ENCODE measurements at places on chromosomes 4 and X.

DNA sequence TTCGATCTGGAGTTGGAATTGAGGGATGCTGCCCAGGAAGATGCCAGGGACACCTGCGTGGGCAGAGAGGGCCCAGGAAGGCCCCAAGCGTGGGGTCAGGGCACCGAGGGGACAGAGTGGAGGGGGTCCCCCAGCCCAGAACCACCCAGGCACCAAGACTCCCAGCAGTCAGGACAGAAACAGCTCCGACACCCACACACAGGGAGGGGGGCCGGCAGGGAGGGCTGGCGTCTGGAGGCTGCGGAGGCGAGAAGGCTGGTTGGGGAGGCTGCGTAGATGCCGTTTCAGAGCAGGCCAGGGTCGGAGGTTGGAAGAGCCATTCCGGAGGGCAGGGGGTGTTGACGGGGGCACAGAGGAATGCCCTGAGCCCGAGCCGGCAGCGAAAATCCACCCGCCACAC, 23.6 kb downstream of the ATP5ME start:
- no peak for DNase-seq

DNA sequence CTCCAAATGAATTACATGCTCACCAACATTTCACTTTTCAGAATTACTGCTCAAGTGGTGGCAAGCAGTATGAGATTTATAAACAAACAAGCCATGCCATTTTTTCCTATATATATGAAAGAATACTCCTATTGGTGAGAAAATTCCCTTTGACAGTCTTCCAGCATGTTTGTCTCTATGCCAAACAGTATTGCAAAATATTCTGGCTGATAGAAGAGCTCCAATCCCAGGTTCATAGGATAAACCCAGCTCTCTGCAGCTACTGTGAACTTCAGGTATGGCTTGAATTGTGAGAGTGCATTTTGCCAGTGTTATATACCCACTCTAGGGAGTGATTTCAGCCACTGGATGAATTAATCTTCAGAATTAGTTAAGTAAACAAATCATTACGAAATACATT, 108.8 kb downstream of the MAGEC2 start:
- no peak for DNase-seq

- peak; percentile 85 for DNase-seq
These were observed 9.6 kb downstream of the BMP3 start for GRCh38 chr4:81040012-81040659.

DNA sequence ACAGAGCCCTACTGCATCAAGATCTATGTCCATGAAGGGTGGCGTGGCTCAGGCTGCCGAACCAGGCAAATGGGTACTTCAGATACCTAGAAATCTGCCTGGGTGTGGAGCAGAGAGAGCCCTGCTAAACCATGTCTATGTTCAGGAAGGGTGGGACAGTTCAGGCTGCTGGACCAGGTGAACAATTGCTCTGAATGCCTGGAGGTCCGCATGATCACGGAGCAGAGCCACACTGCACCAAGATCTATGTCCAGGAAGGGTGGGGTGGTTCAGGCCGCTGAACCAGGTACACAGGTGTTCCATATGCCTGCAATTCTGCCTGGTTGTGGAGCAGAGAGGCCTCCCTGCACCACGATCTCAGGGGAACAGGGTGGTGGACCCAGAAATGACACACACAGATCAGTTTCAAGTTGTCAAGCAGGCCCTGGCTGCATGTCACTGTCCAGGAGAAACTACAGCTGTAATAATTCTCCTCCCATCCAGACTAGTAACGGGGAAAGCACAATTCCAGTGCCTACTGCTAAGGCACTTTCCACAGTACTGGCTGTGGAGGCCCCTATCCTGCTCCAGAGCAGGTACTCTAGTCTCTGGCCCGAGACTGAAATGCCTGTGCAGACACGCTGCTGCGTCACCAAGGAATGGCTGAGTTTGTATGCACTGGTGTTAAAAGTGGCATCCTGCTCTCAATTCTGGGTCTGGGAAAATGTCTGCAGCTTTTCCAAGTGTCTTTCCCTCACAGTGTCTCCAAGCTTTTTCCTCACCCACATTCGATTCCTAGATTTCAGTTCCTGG, 25.2 kb downstream of the UBQLN2 start:
- no peak for DNase-seq

GRCh38 chrX:149825424-149825823, 43.7 kb downstream of the MAGEA9 start:
- peak; percentile 36 for DNase-seq

DNA sequence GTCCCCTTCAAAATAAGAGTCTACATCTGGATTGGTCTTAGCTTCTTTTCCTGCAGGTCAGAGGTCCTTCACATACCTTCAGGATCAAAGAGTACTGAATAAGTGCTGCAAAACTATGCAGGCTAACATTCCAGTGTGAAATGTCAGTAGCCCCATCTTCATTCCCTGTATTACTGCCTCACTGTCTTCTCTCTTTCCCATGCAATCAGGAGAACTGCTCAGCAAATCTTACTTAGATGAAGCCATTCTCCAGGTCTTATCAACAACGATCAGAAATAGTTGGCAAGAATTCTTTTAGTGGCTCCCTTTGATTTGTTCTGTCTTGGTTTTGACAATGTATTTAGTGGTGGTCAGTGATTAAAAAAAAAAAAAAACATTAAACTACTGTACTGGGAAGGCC, 26.0 kb upstream of the IQCM start:
- no peak for DNase-seq

DNA sequence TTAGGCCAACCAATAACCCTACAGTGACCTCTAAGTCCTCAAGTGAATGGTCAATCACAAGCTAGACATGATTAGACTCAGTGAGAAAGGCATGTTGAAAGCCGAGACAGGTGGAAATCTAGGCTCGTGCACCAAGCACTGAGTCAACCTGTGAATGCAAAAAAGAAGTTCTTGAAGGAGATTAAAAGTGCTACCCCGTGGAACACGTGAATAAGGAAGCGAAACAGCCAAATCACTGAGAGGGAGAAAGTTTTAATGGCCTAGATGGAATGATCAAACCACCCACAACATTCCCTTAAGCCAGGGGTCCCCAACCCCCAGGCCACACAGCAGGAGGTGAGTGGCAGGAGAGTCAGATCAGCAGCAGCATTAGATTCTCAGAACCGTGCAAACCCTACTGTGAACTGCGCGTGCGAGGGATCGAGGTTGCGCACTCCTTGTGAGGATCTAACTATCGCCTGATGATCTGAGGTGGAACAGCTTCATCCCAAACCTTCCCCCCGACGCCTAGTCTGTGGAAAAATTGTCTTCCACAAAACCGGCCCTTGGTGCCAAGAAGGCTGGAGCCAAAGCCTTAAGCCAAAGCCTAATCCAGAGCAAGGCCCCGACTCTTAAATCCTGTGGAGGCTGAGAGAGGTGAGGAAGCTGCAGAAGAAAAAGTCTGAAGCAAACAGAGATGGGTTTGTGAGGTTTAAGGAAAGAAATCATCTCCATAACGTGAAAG, 19.5 kb upstream of the PDE6B start:
- DNase-seq: no peak

- DNase-seq: no peak
These were observed 26.7 kb upstream of the PCDH18 start for GRCh38 chr4:137558951-137559350.

- no peak for DNase-seq
These were observed 29.7 kb downstream of the PARM1 start for GRCh38 chr4:74962584-74962983.

GRCh38 chr4:80438016-80438415, 102.5 kb downstream of the CFAP299 start:
- DNase-seq: no peak

DNA sequence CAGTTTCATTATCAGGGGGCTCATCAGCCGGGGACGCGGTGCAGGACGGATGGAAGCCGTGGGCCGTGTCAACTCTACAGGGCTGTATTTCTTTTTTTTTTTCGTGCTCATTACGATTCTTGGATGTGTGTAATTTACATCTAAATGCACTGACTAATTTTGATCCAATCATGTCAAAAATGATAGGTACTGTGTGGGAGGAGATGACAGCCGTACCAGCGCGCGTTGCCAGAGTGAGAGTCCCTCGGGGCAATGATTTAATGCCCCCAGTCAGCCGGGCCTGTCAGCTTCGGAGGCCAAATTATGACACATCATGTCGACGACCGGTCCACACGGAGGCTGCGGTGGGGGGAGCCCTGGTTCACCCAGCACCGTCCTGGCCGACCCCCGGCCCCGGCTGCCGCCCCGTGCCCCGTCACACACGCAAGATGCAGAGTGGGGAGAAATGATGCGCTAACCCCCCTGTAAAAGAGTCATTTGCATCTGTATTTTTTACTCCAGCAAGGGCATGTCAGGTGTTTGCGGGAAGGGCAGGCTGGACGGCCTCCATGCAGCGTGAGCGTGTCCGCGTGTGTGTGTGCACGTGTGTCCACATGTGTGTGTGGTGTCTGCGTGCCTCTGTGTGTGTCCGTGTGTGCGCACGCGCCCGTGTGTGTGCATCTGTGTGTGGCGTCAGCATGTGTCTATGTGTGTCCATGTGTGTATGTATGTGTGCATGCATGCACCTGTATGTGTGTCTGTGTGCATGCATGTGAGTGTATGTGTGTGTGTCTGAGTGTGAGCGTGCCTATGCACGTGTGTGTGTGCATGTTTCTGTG, 74.3 kb upstream of the PPP2R3B start:
- DNase-seq: peak; percentile 6

- no peak for DNase-seq
These were observed 92.1 kb downstream of the SHROOM4 start for GRCh38 chrX:50721764-50722521.

DNA sequence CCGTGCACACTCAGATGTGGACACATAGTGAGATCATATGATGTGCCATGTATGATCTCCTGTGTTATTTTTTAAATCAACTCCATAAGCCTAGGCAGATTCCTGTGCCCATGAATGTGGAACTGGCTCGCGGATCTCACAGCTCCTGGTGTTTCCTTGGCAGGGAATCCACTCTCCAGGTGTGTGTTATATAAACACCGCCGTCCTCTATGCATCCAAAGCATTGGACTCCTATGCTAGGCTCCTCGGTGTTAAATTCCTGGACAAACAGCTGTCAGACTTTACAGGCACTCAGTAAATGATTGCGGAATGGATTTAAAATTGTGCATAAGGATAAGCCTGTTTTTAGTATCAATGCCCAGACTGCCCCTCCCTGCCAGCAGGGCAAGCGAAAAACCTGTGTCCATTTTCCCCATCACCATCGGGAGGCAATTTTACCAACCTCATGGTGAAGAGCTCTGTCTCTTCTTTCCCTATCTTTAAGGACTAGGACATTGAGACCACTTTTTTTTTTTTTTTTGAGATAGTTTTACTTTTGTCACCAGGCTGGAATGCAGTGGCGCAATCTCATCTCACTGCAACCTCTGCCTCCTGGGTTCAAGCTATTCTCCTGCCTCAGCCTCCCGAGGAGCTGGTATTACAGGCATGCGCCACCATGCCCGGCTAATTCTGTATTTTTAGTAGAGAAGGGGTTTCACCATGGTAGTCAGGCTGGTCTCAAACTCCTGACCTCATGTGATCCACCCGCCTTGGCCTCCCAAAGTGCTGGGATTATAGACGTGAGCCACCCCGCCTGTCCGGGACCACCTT, 23.6 kb upstream of the GPR78 start:
- DNase-seq: no peak

DNA sequence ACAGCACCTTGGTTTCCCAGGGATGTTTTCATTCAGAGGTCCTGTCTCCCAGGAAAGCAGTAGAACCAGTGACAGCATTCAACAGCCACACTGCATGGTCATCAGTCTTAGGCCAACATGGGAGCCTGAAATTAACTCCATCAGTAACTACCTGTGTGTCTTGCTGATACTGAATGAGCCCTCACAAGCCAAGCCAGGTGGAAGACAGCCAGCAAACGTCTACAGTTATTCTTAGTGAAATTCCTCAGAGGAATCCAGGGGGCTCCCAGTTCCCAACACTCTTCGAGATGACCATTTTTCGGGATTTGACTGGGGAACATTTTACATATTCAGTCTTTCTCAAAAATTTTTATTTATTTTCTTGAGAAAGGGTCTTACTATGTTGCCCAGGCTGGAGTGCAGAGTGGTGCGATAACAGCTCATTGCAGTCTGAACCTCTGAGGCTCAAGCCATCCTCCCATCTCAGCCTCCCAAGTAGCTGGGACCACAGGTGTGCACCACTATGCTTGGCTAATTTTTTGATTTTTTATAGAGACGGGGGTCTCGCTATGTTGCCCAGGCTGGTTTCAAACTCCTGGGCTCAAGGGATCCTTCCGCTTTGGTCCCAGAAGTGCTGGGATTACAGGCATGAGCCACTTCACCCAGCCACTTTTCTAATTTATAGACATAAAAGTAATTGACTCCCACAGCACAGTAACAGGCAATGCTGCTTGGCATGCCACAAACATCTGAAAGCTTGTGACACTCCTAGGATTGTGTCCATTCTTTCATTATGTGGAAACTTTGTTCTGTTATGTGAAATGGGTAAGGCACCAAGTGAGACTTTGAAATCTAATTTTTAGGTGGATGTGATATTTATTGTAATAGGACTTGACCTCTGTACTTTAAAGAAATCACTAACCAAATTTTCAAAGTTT, 116.9 kb downstream of the SOWAHB start:
- no peak for DNase-seq

- DNase-seq: no peak
These were observed 38.1 kb downstream of the PROM1 start for GRCh38 chr4:16045687-16046086.

GRCh38 chr4:141849778-141850177, 213.4 kb downstream of the IL15 start:
- no peak for DNase-seq

GRCh38 chrX:23779025-23779424, 3.9 kb upstream of the SAT1 start:
- no peak for DNase-seq

GRCh38 chrX:19882066-19882775, 5.2 kb downstream of the SH3KBP1 start:
- no peak for DNase-seq

GRCh38 chr4:184745831-184746795, 12.2 kb upstream of the CENPU start:
- peak; percentile 91 for DNase-seq

DNA sequence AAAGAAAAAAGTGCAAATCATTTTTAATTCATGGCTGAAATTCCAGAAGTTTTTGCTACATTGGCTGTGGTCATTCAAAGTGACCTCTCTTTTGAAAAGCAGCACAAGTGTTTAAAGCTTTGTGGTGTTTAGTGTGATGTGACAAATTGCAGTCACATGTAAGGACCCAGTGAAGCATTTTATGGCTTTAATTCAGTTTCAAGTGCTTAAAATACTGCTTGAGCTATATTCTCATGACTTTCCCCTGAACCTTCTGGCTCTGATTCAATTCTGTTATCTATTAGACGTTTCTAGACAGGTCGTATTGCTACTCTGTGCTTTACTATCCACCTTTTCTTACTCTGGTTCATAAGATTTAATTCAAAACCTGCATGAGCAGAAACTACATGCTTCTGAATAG, 105.8 kb downstream of the FAT4 start:
- DNase-seq: no peak

DNA sequence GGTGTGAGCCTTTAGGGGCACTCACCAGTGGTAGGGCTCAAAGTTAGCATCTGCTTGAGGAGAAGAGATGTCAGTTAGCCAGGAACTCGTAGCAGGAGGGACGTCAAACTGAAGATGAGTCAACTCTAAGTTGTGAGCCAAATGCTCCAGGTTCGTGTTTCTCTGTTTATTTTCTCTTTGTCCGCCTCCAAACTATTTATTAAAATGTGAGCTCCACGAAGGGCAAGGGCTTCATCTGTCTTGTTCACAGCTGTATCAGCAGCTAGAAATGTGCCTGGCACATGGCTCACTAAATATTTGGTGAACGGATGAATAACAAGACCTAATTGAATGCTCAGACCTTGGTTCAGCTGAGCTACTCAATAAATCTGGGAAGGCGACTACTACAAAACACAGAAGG, 248.9 kb downstream of the BCOR start:
- DNase-seq: no peak

Measured in eye (tissue), 1 donor.